ENCODE measurements at places on chromosomes 2 and 18.

DNA sequence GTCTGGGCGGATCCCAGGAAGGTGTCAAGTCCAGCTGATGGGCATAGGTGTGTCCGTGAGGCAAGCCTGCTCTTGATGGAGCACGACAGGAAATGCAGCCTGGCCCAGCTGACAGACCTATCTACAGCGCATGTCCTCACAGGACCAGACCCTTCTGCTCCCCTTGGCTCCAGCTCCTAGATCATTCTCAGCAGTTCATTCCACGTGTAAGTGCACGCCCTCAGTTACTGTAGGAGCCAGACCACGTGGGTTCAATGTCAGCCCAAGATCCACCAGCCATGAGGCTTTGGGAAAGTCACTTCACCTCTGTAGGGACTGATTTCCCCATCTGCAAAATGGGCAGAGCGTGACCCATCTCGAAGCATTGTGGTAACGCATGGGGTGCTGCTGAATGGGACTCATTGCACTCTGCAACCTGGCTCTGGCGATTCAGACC lies 47.8 kb downstream of the TMEM17 start:
- no peak for DNase-seq

DNA sequence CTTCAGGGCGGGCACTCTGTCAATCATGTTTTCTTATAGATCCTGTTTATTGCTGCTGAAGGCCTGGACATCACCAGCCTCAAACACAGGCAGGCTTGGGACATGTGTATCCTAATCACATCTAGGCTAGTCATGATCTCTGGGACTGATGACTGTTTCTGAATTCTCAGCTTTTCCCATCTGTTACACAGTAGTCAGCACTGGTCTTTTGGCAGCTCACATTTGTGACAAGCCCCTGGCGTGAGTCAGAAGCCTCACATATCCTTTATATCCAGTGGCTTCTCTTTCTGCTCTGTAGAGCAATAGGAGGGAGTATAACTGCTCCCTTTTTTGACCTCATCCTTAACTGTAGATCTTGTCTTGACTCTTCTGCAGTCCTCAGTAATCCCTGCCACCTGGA lies 4.5 kb downstream of the SEMA4F start:
- no peak for DNase-seq

DNA sequence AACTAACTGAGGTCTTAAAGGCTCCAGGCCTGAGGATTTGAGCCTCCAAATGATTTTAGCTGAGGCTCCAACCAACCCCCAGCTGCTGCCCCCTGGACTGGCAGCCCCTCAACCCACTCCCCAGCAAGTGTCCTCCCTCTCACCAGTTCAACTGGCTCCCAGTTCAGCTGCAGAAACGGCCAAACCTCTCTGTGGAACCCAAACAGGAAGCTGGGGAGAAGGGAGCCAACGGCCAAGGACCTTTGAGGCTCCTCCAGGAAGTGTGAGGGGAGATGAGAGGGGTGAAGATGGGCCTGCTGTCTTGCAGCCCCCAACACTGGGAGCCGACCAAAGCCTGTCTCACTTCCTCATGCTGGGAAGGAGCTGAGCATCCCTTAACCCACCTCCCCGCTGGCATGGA lies 24.9 kb downstream of the ZFP36L2 start:
- no peak for DNase-seq

GRCh38 chr2:173101687-173102086 lies 26.0 kb downstream of the MAP3K20 start:
- DNase-seq: no peak

GRCh38 chr2:17538844-17539554 lies 1.5 kb upstream of the VSNL1 start:
- DNase-seq: no peak

DNA sequence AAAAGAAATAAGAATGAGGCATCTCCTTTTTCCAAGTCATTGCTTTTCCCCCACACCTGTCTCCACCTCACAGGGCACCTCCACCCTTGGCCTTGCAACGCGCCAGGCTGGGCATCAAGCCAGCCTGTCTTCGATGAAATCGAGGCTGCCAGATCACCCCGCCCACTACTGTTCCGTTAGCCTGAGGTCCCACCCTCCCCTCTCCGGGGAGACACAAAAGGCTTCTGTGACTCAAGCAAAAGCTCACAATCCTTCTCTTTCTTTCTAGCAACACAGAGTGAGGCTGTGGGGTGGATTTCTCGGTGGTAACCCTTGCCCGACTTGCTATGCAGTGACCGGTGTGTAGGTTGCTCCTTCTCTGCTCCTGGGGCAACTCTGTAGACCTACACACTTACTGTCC lies 9.9 kb downstream of the TNP1 start:
- DNase-seq: peak; percentile 51

DNA sequence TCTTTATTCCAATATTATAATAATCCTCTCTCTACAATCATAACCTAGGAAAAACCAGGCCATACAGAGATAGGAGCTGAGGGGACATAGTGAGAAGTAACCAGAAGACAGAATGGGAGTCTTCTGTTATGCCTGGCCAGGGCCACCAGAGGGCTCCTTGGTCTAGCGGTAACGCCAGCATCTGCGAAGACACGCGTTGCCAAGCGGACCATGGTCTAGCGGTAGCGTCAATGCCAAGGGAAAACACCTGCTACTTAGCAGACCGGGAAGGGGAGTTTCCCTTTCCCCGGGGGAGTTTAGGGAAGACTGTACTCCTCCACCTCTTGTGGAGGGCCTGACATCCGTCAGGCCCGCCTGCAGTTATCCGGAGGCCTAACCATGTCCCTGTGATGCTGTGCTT lies 36.6 kb downstream of the ARL6IP6 start:
- no peak for DNase-seq

GRCh38 chr2:99451280-99451679 lies 38.5 kb downstream of the REV1 start:
- no peak for DNase-seq

- DNase-seq: no peak
Measured at GRCh38 chr2:26559556-26559955, 81.6 kb downstream of the CIB4 start.

- no peak for DNase-seq
Measured at GRCh38 chr2:206573793-206574192, 68.5 kb upstream of the FAM237A start.

DNA sequence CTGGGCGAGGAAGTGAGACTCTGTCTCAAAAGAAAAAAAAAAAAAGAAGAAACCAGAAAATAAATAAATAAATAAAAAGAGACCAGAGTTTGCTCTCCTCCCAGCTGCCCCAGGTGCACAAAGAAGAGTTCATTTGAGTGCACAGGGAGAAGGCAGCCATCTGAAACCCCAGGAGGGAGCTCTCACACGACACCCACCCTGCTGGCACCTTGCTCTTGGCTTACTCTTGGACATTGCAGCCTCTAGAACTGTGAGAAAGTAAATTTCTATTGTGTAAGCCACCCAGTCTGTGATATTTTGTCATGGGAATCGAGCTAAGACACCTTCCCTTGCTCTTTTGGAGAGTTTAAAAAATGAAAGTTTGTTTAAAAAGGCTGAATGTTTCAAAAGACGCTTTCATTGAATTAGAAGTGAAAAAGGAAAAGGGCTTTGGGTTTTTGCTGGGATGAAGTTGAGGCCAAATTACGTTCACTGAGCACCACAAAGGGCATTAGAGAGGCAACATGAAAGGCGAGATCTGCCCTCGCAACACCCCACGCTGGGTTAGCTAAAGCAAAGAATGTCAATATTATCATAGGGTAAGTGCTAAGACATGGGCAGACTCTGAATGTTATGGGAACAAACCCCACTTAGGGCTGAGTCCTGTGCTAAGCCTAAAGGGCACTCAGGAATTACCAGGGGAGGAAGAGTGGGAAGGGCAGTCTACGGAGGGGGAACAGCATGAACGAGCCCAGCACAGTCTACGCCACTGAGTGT lies 128.9 kb upstream of the RIOK3 start:
- DNase-seq: no peak

DNA sequence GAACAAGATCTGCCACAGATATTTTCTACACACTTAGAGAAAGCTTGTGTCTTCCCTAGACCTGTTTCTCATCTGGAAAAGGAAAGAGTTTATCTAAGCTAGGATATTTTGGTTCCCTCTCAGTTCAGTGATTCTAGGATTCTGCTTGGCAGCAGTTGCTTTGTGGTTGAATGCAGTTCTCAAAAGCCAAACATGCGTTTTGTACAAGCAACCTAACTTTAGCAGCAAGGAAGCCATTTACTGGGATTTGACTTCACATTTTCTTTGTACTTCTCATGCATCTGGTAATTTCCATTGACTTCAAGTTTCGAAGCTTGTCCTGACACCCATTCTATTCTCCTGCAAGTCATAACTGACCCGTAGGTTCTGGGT lies 33.3 kb downstream of the VSNL1 start:
- no peak for DNase-seq

GRCh38 chr2:181484851-181485637 lies 27.9 kb downstream of the ITGA4 start:
- DNase-seq: no peak

DNA sequence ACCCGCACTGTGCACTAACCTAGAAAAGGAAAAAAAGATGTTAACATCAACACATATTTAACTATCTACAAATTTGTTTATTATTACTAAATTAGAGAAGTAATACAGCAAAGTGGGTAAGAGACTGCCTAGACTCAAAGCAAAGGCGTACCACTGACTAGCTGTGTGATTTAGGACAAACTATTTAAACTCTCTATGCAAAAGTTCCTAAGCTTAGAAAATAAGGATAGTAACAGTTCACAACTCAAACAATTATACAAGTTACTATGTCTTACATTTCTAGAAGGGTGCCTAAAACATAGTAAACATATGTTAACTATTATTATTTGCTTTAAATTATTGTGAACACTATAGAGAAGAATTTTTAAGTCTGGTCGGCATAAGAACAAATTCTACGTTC lies 119.4 kb downstream of the RTTN start:
- DNase-seq: no peak

DNA sequence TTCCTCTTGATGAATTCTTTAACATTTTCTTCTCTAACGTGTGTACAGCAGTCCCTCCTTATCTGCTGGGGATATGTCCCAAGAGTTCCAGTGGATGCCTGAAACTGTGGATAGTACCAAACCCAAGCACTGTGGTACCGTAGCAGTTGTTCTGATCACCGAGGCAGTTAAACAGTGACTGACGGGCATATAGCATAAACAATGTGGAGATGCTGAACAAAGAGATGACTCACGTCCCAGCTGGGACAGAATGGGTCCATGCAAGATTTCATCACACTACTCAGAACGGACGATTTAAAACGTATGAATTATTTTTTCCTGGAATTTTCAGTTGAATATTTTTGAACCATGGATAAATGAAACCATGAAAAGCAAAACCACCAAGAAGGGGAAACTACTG lies 54.5 kb upstream of the SPAG16 start:
- DNase-seq: no peak

- DNase-seq: peak; percentile 23
Measured at GRCh38 chr2:143545059-143545948, 416.1 kb downstream of the ARHGAP15 start.

GRCh38 chr2:55809875-55810621 lies 113.5 kb downstream of the EFEMP1 start:
- no peak for DNase-seq

GRCh38 chr2:11870064-11870463 lies 123.6 kb downstream of the LPIN1 start:
- DNase-seq: no peak

GRCh38 chr2:171723716-171724683 lies 36.7 kb downstream of the DYNC1I2 start:
- DNase-seq: no peak

- DNase-seq: no peak
Measured at GRCh38 chr2:74747411-74748080, 86.4 kb upstream of the HK2 start.

GRCh38 chr2:223311889-223312680 lies 260.1 kb downstream of the KCNE4 start:
- DNase-seq: no peak

GRCh38 chr2:42105330-42106256 lies 57.8 kb downstream of the PKDCC start:
- DNase-seq: peak; percentile 87

DNA sequence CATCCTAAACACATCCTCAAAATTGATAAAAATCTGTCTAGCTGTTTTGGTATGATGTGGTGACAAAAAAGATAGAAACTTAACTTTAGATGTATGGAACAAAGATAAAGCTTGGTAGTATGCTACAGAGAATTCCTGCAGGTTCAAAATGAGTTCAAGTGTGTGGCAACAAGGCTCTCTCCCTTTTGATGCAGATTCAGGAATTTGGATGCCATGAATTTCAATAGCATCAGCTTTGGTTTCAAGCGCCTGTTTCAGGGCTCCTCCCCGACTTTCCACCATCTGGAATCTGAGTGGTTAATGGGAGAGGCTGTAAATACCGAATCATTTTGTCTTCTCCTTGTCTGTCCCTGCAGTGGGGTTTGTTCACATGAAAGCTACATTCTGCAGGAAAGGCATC lies 180.6 kb downstream of the MTX2 start:
- DNase-seq: no peak

DNA sequence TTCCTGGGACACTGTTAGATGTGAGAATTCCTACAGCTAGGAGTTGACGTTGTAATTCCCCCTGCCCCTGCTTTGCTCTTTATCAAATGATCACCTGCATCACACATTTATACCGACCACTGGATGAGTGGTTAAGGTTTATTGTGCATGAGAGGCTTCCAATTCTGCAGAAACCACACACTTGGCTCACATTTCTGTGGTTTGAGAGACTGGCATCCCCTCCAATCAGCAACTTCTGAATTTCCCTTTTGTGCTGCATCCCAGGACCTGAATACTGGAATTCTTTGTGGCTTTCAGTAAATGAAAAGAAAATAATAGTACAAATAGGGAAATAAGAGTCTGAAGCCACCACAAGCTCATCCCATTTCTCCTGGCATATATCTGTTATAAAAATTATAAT lies 628.7 kb upstream of the PIK3C3 start:
- no peak for DNase-seq

- no peak for DNase-seq
Measured at GRCh38 chr2:10417551-10418335, 30.4 kb downstream of the ODC1 start.

- no peak for DNase-seq
Measured at GRCh38 chr18:25019931-25020330, 332.0 kb downstream of the ZNF521 start.

DNA sequence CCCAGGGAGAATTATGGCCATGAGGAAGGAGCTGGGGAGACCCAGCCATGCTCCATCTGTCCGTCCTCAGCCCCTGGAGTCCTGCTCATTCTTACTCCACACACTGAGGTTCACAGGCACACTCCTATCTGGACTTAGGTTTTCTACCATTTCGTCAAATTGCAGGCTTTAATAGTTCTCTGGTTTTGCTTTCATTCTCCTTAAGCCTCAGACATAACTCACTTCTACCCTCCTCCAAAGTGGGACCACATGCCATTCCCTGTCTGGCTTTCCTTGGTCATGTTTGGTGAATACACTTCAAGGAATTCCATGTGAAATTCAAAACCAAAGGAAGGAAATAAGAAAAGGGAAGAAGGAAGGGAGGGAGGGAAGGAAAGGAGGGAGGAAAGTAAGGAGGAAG lies 115.7 kb downstream of the CMPK2 start:
- DNase-seq: no peak

DNA sequence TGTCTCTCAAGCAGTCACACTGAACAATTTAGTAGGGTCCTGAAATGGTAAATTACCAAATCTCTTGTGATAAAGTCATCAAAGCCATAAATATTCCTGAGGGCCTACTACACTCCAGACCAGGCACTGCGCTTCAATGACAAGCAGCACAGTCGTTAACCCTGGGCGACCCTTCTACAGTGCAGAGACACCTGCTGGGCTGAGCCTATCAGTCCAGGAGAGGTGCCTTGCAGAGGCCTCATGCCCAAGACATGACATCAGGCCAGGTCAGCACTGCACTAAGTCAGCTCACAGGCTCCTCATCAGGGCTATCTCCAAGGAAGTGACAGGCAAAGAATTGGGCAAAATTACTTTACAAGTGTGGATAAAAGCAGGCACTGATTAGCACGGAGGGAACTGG lies 166.4 kb upstream of the EPB41L3 start:
- no peak for DNase-seq

Data from CD4-positive, alpha-beta T cell treated with Interleukin-6 for 4 hours (primary cell).